ENCODE measurements at places on chromosomes 12 and 14. TPM values are rescaled to one million over a fixed set of nuclear protein-coding genes. Genes with fewer than 3 reads are reported as not detected.

FOXM1 gene
- total RNA-seq, result 16.5 TPM

- DNase-seq, result peak; percentile 1
Measured at GRCh38 chr14:30906752-30907658, 32.6 kb downstream of the COCH start.

KLRK1 gene
- total RNA-seq, result not detected

ACRBP gene
- 0.11 TPM for total RNA-seq

POTEG gene
- total RNA-seq, result not detected

ZCCHC8 gene
- 17.2 TPM for total RNA-seq

OR4Q3 gene
- total RNA-seq, result not detected

GRCh38 chr14:33375786-33376185 lies 437.1 kb downstream of the NPAS3 start:
- no peak for DNase-seq

DNA sequence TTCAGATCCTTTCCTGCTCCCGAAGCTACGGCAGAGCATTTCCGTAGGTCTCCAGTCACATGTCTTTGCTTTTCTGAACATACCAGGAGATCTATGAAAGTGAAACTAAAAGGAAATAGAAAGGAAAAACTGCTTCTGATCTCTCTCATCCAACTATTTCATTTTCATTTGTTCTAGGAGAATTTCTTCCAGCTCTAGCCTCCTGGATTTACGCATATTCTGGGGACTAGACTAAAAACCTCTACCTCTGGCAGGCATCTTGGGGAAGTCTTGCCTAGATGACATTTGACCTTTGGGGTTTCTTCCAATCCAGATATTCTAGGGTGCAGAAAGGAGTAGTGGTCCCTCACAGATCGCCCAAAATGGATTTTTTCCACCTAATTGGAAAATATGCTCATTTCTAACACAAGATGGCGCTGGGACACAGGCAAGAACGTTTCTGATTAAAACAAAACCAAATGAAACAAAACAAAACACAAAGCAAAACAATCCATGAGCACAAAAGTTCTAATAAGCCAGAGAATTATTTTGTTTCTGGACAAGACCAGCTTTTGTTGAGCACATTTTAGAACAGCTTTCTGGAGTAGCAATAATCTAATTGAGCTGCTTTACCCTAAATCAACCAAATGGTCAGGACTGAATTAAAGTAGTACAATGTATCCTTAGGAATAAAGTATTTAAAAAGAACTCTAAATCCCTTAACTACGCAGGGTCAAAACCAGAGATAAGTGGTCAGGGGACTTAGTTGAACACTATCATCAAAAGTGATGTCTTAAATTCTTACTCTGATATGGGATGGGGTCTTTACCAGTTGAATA lies 12.3 kb upstream of the PARP11 start:
- DNase-seq, result no peak

- peak; percentile 19 for DNase-seq
Measured at GRCh38 chr14:64303471-64303917, 9.3 kb upstream of the ESR2 start.

DNA sequence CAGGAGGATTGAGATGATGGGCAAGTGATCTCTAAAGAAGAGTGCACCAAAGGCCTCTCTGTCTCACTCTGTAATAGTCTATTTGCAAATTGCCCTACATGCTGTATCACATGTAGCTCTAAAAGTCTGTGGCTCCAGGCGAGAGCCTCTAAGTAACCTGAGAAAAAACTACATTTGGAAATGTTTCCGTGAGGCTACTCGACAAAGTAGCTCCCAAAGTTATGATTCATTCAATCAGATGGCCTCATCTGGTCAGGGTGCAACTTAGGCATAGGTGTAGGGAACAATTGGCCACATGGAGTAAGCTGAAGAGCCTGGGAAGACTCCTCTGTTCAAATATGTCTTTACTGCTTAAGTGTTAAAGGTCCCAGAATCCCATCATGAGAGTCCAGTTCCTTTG lies 155.4 kb upstream of the PLEKHG7 start:
- DNase-seq, result no peak

- DNase-seq, result no peak
Measured at GRCh38 chr12:128551266-128551665, 272.5 kb downstream of the SLC15A4 start.

GRCh38 chr14:67721875-67722274 lies 20.2 kb downstream of the RDH12 start:
- no peak for DNase-seq

YLPM1 gene
- total RNA-seq, result 28.7 TPM

GRCh38 chr14:100320157-100320856 lies 2.8 kb upstream of the SLC25A47 start:
- no peak for DNase-seq

DNA sequence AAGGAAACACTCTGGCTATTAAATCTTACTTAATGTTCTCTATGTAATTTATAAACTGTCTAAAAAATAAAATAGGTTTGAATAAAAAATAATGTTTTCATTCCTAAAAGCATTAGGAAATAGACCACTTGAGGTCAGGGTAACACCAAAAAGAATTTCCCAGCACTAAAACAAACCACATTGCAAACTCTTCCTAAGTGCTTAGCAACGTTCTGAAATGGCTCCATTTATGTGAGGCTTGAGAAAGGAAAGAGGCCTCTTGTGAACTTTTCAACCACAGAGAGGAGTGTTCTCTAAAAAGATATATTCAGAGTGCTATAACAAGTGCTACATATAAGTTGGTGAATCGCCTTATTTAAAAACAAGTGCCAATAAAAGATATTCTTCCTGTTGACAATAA lies 42.7 kb downstream of the ALX1 start:
- DNase-seq, result no peak

DNA sequence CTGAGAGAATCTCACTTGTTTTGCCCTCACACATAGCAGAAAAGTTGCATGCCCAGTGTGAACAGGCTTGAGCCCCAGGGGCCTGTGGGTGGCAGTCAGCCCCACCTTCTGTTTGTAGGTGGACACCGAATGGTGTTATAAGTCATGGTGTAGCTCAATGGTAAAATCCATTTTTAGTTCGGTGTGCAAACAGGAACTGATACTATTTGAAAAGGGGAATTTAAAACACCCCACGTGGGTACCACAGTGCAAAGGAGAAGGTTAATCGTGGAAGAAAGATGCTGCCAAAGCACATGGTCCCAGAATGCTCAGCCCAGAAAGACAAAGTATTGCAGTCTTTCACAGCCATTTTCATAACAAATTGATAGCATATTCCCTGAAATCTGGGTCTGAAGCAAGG lies 71.8 kb upstream of the GZMB start:
- DNase-seq, result no peak

CATSPERB gene
- not detected for total RNA-seq

DNA sequence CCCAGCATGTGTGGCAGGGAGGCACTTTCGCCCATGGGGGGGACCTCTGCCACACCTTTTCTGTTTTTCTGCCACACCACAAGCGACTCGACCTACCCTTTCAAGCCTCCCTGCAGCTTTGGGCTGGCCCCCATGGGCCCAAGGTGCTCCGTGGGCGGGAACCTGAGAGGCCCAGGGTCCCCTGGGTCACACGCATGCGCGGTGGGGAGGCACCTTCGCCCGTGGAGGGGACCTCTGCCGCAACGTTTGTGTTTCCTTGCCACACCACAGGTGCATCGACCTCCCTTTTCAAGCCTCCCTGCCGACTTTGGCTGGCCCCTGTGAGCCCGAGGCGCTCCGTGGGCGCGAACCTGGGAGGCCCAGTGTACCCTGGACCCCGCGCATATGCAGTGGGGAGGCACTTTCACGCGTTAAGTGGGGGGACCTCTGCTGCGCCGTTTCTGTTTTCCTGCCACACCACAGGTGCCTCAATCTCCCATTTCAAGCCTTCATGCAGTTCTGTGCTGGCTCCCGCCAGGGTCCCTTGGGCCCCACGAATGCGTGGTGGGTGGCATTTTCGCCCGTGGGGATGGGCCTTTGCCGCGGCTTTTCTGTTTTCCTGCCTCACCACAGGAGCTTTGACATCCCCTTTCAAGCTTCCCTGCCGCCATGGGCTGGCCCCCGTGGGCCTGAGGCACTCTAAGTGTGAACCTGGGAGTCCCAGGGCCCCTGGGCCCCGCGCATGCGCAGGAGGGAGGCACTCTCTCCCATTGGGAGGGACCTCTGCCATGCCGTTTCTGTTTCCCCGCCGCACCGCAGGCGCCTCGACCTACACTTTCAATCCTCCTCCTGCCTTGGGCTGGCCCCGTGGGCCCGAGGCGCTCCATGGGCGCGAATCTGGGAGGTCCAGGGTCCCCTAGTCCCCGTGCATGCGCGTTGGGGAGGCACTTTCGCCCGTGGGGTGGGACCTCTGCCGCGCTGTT lies 332.2 kb downstream of the ALG10 start:
- DNase-seq, result no peak

TECPR2 gene
- 13.4 TPM for total RNA-seq

GRCh38 chr12:107818984-107819383 lies 44.5 kb downstream of the ASCL4 start:
- no peak for DNase-seq

DNA sequence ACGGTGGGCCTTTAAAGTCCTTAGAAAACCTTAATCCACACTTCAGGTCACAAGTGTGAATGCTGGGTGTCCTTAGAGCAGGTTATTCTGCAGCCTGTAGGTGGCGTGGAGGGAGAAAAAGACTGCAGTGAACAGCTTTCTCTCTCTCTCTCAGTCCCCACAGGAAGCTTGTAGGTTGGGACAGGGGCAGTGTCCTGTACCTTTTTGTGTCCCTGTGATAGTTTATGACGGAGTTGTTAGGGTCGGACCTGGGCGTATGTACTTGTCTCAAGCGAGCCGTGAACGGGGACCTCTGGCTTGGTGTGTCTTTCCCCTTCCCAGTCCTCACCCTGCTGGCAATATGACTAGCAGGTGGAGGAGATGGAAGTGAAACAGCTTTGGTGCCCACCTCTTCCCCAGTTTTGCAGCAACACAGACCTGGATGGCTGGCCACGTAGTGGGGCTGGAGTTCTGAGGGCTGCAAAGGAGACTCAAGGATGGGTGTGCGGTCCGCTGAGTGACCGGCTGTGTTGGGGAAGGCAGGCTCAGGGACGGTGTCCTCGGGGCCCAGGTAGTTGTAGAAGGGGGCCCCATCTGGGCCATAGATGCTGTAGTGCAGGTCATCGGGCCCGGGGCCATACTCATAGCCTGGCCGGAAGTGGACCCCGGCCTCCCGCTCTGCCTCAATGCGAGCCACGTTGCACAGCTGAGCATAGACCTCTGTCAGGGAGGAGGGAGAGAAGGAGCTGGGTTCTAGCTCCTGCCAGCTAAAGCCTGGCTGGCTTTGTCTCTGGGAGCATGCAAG lies 8.9 kb downstream of the ISCA2 start:
- no peak for DNase-seq

DCAF5 gene
- 13.8 TPM for total RNA-seq

DNA sequence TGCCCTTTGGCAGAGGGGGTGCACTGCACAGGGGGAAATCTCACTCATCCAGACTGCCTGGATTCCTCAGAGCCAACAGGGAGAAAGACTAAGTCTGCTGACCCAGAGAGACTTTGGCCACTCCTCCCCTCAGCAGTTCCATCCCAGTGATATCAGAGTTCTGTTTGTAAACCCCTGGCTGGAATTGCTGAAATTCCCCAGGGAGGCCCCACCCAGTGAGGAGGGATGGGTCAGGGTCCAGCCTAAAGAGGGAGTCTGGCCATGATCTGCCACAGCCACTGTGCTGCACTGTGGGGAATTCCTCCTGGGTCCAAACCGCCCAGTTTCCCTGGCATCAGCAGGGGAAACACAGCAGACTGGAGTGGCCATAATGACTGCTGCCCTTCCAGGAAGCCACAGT lies 54.9 kb upstream of the USP15 start:
- no peak for DNase-seq

- DNase-seq, result no peak
Measured at GRCh38 chr12:3107071-3107583, 29.9 kb downstream of the TSPAN9 start.

GRCh38 chr12:12807970-12808702 lies 5.0 kb upstream of the DDX47 start:
- peak; percentile 78 for DNase-seq

DNA sequence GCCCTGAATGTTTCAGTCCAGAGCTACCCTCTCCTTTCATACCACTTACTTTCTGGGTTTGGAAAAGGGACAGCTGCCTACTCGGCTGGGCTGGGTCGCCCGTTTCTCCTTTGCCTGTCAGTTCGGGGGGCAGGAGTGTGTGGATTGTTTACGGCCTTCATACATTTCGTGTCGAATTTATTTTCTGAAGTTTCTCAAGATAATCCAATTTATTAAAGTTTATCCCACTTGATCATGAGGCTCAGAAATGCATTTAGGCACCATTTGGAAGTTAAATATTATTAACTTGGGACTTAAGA lies 608 bp downstream of the ZNF410 start:
- no peak for DNase-seq

- DNase-seq, result no peak
Measured at GRCh38 chr12:13011098-13011497, 11.0 kb upstream of the HEBP1 start.

DNA sequence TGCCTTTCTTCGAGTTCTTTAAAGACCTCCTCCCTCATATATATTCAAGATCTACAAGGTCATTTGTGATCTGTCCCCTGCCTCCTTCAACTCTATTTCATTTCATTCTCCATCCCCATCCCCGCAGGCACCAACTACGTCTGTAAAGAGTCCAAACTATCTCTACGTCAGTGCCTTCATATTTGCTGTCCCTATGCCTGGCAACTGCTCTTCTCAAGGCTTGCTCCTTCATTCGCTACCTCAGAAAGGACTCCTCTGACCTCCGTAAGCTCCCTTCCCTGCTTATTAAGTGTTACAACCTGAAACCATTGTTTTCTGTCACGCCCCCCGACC lies 650 bp downstream of the LLPH start:
- no peak for DNase-seq

DNA sequence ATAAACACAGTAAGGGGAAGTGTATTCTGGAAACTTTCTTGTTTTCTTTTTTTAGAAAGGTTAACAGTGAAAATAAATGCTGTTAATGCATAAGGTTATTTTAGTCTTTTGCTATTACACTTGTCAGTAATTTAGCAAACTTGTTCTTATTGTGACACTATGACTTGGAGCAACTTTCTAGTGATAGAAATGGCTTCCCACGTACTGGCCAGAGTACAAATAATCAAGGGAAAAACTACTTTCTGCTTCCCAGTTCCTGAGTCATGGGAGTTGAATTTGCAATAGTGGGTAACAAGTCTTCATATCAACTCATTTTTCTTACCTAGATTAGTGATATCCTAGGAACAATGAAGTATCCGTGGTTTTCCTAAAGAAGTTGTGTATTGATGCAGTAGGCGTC lies 1072.3 kb downstream of the FLRT2 start:
- DNase-seq, result no peak

DNA sequence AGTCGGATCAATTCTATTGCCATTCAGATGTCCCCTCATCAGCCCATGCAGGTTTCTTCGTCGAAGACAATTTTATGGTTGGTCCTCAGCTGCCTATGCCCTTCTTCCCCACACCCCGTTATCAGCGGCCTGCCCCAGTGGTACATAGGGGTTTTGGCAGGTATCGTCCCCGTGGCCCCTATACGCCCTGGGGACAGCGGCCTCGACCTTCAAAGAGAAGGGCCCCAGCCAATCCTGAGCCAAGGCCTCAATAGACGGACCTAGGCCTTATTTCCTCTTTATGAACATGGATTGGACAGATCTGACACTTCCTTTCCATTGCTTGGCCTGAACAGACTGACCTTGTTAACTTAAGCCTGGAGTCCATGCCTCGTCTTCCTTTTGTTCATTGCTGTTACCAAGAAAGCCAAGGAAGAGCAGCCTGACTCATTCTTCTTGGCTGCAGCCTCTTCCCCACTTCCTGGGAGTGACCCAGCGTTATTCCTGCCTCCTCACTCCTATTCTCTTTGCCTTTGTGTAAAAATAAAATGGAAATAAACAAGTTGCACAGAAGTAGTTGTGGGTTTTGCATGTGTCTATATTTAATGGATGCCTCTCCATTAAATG lies 156.5 kb upstream of the AMIGO2 start:
- DNase-seq, result no peak

- no peak for DNase-seq
Measured at GRCh38 chr14:21088687-21089086, 9.8 kb downstream of the ZNF219 start.
